ENCODE measurements at places on chromosomes 1 and 21.
A peak's percentile ranks its signal among the peaks of the same experiment; 100 is the strongest.

- DNase-seq, result no peak
These were observed 648 bp upstream of the RGS7 start for GRCh38 chr1:241357366-241358340.

GRCh38 chr1:226021401-226021800 is 22.3 kb upstream of the SDE2 start:
- no peak for DNase-seq

GRCh38 chr1:42433369-42433768 is 22.5 kb downstream of the ZMYND12 start:
- DNase-seq, result no peak

DNA sequence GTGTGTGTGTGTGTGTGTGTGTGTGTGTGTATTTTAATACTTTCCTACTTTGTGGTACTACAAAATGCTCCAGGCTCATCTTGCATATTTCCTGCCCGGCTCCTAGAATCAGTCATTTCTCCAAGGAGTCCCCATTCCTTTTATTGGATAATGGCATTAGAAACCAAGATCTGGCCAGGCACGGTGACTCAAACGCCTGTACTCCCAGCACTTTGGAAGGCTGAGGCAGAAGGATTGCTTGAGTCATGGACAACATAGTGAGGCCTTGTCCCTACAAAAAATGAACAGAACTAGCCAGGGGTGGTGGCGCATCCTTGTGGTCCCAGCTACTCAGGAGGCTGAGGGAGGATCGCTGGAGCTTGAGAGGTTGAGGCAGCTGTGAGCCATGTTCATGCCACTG is 20.3 kb downstream of the EPB41 start:
- no peak for DNase-seq

GRCh38 chr1:192363177-192363576 is 46.4 kb downstream of the RGS21 start:
- DNase-seq, result no peak

GRCh38 chr1:88897070-88897730 is 5.8 kb upstream of the GTF2B start:
- no peak for DNase-seq

GRCh38 chr1:234771642-234772344 is 161.8 kb upstream of the IRF2BP2 start:
- DNase-seq, result no peak

GRCh38 chr1:28812669-28813468 is 899 bp downstream of the OPRD1 start:
- no peak for DNase-seq

- DNase-seq, result no peak
These were observed 1423.9 kb upstream of the PRMT6 start for GRCh38 chr1:105632342-105633196.

DNA sequence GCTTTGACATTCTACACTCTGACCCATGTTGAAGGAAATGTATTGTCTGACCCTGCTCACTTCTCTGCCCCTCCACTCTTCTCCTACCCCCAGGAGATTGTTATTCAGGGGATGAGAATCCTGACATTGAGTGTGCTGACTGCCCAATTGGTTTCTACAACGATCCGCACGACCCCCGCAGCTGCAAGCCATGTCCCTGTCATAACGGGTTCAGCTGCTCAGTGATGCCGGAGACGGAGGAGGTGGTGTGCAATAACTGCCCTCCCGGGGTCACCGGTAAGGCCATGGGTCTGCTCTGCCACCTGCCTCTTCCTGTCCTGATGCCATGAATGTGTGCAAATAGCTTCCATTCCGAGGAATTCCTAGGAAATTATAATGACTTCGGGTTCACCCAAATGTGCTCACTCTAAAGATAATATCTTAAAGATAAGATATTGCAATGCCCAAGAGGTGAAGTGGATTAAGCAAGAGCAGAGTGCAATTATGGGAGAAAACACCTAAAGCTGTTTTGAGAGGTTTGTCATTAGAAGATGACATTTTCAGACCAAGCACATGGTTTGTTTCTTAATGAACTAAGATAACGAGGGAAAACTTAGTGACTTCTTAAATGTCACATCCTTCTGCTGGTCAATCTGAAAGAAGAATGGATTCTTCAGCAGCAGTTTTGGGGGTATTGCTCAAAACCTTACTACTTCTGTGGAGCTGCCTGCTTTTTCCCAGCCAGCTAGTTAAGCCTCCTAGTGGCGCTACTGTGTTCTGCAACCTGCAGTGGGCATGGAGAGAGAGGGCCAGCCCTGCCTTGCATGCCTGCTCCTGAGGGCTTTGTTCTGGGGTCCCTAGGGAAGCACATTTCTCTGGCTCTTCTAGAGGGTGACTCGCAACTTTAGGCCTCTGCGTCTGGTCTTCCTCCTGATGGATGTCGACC is 41.6 kb downstream of the LAMC2 start:
- no peak for DNase-seq

DNA sequence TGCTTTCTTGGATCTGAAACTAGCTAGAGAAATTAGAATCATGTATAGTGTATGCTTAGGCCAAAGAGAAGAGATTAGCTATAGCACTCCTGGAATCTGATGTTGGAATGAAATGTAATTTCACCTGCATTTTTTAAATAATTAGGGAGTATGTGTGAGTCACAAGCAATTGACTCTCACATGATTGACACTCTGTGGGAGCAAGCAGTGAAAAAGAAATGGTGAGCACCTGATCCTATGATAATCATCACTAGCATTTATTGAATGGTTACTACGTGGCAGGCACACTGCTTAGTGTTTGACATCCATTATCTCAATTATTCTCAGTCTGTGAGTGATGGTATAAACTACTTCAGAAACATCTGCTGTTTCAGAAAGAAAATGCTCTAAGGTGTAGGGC is 176.6 kb downstream of the NRIP1 start:
- DNase-seq, result no peak

- DNase-seq, result no peak
These were observed 51.9 kb downstream of the KLHDC7A start for GRCh38 chr1:18532390-18533170.

- DNase-seq, result no peak
These were observed 14.8 kb downstream of the MFSD2A start for GRCh38 chr1:39969531-39970270.

- DNase-seq, result no peak
These were observed 68.2 kb upstream of the KCNJ6 start for GRCh38 chr21:37984416-37984815.

- DNase-seq, result no peak
These were observed 259.3 kb downstream of the RRAGC start for GRCh38 chr1:38600286-38600685.

DNA sequence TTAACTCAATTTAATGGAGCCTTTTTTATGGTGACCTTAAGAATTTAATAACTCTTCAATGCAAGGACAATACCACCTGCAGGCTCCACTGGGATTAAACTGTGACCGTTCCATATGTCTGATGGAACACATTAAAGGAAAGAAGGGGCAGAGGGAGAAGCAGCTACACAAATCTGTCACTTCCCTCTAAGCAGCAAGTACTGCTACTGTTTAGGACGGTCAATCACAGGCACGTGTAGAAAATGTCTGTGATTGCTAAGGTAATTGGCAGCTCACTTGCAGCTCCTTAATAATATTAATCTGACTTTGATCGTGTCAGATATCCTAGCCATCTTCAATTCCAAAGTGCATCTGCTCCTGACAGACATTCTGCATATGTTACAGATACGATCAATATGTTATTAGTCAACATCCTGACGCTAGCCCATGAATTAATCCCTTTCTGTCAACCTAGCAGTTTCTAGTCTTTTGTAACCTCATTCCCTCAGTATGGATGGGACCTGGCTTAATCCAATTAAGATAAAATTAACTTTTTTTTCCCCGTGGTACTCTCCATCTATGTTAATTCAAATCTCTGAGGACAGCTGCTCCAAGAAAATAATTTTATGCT is 1012.4 kb downstream of the AMY1C start:
- no peak for DNase-seq

DNA sequence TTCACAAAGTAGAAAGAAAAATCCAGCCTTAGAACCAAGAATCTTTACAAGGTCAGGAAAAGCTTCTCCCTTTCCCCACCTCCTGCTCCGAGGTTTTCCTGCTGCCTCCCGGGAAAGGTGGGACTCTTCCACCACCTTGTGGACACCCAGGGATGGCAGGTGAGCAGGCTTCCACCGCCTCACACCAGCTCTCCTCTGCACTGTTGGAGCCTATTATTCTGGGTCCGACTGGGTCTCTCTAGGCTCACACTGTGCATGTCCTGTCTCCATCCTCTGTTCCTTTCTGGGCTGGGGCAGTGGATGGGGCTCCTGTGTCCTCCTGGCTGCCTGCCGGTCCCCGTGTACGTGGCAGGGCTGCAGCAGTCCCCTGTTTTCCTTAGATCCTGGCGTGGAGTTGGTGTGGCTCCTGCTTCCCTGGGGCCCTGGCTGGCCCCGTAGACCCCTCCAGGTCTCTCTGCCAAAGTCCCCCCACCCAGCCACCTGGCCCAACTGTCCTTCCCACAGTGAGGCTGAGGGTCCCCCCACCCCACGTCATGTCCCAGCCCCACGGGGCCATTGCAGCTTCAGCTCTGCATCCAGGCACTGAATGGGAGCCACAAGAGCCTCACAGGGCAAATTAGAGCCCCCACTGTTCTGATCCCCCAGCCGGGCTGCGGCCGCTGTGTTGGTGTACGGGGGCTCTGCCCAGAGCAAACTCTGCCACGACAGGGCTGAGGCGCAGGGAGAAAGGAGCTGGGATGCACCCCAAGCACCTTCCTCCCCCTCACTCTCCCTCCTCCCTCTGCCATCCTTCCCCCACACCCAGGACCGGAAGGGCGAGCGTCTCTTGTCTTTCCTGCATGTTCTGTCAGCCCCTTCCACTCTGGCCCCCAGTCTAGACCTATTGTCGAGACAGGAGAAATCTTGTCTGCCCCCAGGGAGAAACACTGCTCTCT is 3.3 kb upstream of the SLC45A1 start:
- DNase-seq, result peak; percentile 11

DNA sequence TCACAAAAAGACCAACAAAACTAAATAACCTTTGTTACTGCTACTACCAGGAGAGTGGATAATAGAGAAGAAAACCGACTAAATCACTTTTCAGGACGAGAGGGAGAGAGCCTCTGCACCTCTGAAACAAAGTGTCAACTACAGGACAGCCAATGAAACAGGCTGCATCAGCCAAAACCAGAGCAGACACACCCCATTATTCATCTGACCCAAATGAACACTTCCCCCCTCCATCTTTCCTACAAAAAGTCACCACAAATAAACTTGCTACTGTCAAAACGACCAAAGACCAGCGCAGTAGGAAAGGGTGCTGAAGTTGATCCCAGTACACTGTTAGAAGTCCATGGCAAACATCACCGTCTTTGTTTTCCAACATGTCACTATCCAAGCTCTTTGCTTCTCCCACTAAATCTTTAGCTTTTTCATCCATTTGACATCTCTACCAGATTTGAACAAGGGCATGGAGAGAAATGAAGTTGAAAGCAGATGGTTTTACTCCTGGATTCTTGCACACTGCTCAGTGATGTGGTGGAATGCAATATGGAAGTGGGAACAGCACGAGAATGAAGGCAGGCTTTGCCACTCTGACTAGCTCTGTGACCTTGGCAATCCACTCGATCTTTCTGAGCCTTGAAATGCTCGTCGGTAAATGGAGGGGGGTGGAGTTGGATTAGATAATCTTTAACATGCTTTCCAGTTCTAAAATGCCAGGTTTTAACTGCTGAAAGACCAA is 20.5 kb downstream of the DSTYK start:
- DNase-seq, result no peak

DNA sequence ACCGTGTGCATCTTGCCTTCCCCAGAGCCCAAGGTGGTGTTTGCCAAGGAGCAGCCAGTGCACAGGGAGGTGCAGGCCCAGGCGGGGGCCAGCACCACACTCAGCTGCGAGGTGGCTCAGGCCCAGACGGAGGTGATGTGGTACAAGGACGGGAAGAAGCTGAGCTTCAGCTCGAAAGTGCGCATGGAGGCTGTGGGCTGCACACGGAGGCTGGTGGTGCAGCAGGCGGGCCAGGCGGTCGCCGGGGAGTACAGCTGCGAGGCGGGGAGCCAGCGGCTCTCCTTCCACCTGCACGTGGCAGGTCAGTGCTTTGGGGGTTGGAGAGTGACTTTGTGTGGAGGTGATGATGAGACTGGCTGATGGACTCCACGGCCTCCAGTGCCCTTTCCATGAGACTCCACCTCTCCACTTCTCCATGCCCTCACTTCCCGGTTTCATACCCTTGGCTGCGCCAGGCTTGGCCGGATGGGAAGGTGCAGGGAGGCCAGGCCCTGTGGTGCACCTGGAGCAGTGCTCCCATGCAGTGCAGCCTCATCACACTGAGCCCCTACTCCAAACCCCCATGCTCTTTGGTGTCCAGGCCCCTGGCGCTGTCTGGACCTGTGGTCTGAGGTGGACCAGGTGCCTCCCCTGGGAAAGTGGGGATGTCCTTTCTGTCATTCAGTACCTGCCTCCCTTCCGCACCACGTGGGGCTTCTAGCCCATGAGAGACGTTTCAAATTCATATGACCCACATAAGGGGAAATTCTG is 49.0 kb downstream of the OBSCN start:
- DNase-seq, result no peak

GRCh38 chr1:173020138-173020750 is 30.5 kb downstream of the TNFSF18 start:
- peak; percentile 66 for DNase-seq

- no peak for DNase-seq
These were observed 112.5 kb downstream of the ROR1 start for GRCh38 chr1:63886340-63886739.

- no peak for DNase-seq
These were observed 90.5 kb downstream of the CASZ1 start for GRCh38 chr1:10705953-10706352.

DNA sequence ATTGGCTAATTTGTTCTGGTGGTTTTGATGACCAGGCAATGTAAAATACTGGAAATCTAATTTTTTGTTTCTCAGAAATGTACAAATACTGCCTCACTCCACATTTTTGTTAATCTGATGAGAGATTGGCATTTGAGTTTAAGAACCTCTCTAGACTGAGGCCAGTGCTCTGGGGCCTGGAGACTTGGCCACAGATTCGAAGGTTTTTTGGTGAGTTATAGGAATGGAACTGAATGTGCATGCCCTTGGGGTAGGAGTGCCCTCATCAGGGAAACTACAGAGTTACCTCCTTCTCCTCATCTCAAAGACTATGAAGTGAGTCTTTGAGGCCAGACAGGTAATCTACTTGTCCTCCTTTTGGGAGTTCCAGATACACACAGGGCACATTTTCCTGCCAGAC is 347.9 kb downstream of the LTN1 start:
- DNase-seq, result no peak

GRCh38 chr1:157878059-157878458 is 36.5 kb upstream of the CD5L start:
- no peak for DNase-seq

- DNase-seq, result no peak
These were observed 58.0 kb downstream of the PUM1 start for GRCh38 chr1:31007462-31007991.

GRCh38 chr1:17060306-17060749 is 6.5 kb upstream of the SDHB start:
- DNase-seq, result no peak

- no peak for DNase-seq
These were observed 11.4 kb upstream of the SLAMF1 start for GRCh38 chr1:160658162-160658813.

DNA sequence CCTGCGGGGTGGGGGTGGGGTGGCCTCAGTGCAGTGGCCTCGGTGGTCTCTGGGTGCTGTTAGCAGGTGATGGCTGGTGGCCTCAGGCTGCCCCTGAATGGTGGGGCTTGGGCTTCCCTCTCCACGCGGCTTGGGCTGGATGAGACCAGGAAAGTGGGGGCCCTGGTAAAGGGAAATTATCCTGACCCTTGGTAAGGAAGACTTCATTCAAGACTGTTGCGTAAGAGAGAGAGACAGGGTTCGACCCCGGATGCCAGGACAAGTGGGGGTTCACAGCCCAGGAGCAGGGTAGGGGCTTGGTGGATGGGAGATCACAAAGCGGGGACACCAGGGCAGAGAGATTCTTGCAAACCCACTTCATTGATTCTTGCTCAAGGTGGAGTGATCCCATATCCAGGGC is 5.5 kb upstream of the TTC34 start:
- no peak for DNase-seq

Data from GM12878 (cell line).